Frontal cortex (tissue), 4 donors: ENCODE measurements at places on chromosomes 1 and 21.

GRCh38 chr1:5889462-5889861 is 102.8 kb downstream of the NPHP4 start:
- DNase-seq = no peak

GRCh38 chr1:143625886-143626285 is 345.9 kb downstream of the FAM72C start:
- no peak for DNase-seq

GRCh38 chr1:36851087-36851486 is 183.2 kb downstream of the GRIK3 start:
- DNase-seq = no peak

- DNase-seq = no peak
These were observed 15.9 kb downstream of the PEA15 start for GRCh38 chr1:160221089-160221488.

DNA sequence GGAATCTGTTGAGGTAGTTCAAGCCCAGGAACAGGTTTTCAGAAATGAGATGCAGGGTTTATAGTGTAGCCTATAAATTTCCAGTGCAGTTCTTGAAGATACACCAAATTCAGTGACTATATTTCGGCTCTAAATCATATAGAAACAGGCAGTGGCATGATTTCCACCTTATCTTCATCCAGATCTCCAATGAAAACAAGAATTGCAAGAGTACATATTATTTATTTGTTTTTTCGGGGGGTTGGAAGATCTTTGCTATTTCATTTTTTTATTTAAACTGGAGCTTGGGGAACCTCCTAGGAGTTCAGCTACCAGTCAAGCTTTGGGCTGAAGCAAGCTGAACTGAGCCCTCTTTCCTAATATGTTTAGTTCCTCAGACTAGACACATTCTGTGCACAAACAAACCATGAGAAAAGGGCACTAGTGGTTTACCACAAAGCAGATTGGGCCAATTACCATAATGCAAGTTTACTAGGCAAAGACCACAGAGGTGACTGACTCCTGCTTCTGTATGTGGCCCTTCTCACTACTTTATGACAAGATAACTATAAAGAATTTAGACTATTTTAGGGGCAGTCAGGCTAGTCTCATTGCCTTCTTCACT is 68.5 kb downstream of the RGS2 start:
- DNase-seq = no peak

DNA sequence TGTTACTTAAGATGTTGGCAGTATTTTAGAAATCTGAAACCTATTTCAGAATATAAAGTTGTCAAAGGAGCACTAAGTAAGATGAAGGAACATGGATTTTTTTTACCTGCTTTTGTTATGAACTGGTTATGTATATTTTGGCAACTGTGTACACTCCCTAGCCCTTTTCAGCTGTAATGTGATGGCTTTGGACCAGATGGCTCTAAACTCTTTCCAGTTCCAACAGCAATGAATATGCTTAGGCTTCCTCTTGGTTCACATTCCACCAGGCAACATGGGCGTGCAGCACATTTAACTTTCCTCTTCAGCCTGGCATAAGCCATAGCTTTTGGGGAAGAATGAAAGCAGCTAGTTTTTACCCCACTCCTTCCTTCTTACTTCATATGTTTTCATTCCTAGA is 95.6 kb upstream of the ADAMTS5 start:
- no peak for DNase-seq

GRCh38 chr1:36494971-36495370 is 12.3 kb upstream of the CSF3R start:
- DNase-seq = no peak

DNA sequence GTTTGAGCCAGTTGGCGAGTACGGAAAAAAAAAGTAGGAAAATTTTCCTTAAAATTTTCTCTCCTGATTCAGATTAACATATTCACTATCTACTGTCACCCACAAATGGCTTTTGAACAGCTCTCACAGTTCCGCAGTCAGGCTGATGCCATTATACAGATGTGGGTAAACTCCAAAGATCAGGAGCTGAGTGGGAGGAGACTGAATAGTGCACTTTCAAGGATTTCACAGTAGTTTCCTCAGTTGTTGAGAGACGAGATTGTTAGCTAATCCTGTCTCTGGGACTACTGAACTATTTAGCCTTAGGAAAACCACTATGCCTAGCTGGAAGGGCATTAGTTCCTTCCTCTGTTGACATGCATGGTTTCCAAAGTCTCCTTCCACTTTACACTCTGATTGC is 3.2 kb upstream of the DISP1 start:
- no peak for DNase-seq

- no peak for DNase-seq
These were observed 94.1 kb downstream of the COL24A1 start for GRCh38 chr1:86062453-86062852.

- DNase-seq = peak; percentile 73
These were observed 32.3 kb downstream of the SLC66A1 start for GRCh38 chr1:19344372-19344810.

- no peak for DNase-seq
These were observed 46.9 kb upstream of the GNG12 start for GRCh38 chr1:67880056-67880601.

GRCh38 chr21:31974454-31974985 is 101.7 kb downstream of the HUNK start:
- no peak for DNase-seq

DNA sequence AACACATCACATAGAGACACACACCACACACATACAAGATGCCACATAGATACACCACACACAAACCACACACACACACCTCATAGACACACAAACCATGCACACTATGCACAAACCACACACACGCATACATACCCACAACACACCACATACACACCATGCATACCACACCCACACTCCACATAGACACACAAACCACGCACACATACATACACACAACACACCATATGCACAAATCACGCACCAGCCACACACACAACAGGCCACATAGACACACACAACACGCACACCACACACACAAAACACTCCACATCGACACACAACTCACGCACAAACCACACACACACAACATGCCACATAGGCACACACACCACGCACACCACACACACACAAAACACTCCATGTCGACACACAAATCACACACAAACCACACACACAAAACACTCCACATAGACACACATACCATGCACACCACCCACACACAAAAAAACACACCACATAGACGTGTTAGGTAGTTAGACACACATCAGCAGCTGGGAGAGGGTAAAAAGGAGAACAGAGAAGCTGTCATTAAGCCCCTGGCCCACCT is 49.5 kb upstream of the SLC19A1 start:
- no peak for DNase-seq

GRCh38 chr21:34965200-34966174 is 83.6 kb downstream of the RUNX1 start:
- no peak for DNase-seq

- no peak for DNase-seq
These were observed 152.0 kb upstream of the HMCN1 start for GRCh38 chr1:185581961-185582725.

- no peak for DNase-seq
These were observed 58.7 kb upstream of the APOBEC4 start for GRCh38 chr1:183711741-183712361.

DNA sequence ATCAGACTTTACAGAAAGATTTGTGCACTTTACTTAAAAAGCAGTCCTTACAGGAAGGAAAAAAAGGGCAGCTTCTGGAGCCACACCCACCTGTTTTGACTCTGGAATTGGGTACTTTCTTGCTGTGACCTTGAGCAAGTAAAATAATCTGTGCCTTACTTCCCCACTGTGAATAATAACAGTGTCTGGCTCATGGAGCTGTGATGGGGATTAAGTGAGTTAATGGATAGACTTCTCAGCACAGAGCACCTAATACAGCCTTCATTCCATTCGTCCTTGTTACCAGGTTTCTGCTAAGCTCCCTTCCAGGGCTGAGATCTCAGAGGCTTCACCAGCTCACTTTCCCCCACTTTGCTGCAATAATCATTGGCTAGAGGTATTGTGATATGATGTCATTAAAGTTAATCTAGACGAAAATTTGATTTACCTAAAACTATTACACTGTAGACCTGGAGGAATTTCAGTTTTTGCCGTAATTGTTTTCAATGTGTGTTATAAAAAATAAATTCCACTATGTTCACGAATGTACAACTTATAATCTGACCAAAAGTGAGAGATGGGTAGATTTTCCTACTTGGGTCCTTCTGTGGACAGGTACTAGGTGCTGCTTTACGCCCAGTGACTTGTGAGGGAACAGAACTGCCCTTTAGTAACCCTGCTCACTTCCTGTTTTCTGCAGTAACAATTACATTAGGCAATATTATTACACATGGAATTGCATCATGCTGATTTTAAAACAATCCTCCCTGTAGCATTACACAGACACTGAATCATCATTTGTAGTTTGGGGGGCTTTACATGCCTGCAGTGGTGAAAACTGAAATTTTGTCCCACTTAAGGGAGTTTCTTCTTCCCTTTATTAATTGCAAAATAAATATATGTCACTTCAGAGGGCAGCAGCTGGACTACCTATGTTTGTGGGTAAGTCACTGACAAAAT is 19.7 kb upstream of the ABCG1 start:
- DNase-seq = no peak

- no peak for DNase-seq
These were observed 73.1 kb downstream of the RUNX3 start for GRCh38 chr1:24856787-24857506.

DNA sequence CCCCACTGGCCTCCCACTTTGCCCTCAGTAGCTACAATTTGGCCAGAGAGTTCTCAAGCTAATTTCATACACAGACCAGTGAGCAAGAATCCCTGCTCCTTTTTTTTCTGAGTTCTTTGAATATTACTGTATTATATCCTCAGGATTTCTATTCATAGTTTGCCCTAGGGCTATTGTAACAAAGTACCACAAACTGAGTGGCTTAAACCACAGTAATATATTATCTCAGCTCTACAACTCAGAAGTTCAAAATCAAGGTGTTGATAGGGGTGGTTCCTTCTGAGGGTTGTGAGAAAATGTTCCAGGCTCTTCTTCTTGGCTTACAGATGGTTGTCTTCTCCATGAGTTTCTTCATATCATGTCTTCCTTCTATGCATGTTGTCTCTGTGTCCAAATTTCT is 289.4 kb upstream of the ESRRG start:
- no peak for DNase-seq

DNA sequence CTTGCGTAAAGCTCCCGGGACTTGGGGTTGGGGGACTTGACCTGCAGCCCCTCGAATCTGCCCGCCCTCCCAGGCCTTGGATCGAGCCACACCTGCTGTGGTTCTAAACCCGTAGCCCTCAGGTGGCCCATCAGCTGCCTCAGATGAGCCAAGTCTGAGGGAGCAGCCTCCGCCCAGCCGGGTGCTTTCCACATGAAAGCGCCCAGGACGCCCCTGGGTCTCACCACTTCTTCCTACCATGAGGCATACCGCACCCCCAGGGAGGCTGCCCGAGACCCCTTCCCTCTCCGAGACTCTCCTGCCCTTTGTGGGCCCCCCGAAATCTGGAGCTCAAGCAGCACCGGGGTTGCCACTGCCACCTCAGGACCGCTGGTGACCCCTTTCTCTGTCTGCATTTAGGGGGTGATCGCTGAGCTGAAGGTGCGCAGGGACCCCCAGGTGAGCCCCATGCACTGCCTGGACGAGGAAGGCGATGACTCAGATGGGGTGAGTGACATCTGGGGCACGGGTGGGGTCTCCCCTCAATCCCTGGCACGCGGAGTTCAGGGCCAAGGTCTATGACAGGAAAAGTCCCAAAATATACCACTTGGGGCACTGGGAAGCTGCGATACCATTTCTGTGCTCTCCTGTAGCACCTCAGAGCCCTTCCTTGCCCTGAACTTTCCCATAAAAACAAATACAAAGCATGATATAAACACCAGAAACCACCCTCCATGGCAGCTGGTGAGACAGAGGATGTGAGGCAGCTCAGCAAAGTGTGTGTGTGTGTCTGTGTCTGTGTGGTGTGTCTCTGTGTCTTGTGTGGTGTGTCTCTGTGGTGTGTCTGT is 68.5 kb downstream of the SLC19A1 start:
- DNase-seq = no peak

- no peak for DNase-seq
These were observed 44.7 kb downstream of the XCL2 start for GRCh38 chr1:168498956-168499687.

DNA sequence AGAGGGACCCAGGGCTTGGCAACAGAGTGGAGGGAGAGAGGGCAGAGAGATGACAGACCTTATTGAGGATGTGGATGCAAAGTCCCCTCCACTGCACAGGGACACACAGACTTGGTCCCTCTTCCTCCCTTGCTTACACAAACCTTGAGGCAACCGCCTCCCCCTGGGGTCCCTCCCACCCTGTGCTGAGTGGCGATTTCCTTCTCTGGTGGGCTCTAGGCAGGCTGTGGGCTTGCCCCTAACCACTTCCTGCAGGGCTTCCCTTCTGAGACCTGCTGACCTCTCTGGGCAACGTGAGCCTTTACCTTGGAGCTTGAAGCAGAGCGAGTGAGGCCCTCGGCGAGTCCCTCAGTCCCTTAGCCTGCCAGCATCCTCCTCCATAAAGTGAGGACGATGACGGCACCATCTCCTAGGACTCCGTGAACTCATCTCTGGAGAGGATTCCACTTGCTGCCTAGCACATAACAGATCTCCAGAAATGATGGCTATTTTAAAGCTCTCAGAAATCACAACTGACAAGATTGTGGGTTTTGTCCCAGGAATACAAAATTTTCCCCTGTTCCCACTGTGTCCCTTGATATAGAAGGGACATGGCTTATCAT is 25.0 kb downstream of the KIAA1614 start:
- DNase-seq = no peak

DNA sequence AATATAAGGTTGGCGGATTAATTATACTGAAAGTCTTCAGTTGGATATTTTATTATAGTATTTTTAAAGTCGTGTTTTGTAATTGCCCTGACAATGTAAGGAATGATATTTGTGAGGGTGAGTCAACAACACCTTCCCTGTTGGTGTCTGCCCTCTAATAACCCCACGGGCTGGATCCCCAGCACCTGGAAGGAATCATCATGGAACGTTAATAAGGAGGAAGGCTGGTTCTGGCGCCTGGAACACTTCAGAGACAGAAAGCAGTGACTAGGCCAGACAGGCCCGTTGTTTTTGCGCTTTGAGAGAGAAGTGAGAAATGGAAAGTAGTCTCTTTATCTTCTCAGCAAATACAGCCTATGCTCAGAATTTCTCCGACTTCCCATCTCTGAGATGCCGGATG is 31.6 kb downstream of the TEX35 start:
- no peak for DNase-seq

DNA sequence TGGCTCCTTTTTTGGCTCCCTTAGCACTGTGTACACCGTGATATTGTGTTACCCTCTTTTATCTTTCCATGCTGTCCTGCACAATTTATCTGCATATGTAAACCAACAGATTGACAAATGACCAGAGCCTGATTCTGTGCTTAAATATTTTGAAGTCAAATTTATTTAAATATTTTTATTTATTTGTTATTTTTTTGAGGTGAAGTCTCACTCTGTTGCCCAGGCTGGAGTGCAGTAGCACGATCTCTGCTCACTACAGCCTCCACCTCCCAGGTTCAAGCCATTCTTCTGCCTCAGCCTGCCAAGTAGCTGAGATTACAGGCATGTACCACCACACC is 12.8 kb downstream of the PMF1 start:
- DNase-seq = no peak

GRCh38 chr1:40802742-40803113 is 19.1 kb downstream of the KCNQ4 start:
- no peak for DNase-seq
